ENCODE measurements at places on chromosomes 6 and 20.
A peak's percentile ranks its signal among the peaks of the same experiment; 100 is the strongest.

- DNase-seq, result no peak
Measured at GRCh38 chr6:24659561-24659960, 7.1 kb downstream of the TDP2 start.

DNA sequence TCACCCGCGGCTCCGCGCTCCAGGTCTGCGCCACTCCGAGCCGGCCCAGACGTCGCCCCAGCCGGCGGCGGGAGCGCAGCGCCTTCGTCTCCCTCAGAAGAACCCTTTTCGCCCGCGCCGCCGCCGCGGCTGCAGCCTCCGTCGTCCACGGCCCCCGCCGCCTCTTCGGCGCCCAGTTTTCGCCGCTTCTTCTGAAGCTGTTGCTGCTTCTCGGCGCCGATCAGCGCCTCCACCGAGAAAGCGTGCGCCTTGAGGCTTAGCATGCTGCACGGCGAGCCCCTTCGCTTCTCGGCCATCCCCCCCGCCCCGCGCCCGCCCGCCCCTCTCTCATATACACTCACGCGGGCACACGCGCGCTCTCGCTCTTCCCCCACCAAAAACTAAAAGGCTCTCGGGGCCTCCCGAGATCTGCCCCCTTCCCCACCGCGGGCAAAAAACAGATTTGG is 489 bp downstream of the TBX18 start:
- DNase-seq, result no peak

DNA sequence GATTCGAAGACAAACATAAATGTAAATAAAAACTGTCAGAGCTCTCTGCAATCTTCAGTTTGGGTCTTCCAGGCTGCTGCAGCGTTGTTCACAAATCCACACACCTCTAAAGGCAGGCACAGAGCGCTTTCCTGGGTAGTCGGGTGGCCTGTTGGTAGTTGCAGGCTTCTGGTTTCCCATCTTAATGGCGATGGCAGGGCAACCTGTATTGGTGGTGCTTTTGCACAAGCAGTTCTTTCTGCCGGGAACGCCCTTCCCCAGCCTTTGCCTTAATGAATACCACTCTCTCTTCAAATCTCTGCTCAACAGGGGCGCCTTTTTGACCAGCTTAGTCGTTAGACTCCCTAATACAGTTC is 723 bp upstream of the IFT52 start:
- no peak for DNase-seq

DNA sequence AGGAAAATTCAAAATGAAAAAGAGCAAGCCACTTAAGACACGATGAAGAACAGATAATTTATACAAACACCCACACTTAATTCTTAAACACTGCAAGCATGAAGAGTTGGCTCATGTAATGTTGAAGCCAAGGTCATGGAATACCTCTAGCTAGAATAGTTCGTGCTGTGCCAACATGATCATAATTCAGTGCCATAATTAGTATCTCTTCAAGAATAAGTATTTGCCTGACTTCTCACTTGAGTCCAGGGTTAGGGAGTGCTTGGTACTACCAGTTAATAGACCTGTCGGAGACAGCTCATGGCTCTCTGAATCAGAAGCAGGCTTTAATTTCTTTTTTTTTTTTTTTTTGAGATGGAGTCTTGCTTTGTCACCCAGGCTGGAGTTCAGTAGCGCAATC is 206.3 kb downstream of the UNC5CL start:
- no peak for DNase-seq

GRCh38 chr6:38169977-38170526 is 350.5 kb downstream of the ZFAND3 start:
- DNase-seq, result peak; percentile 60

DNA sequence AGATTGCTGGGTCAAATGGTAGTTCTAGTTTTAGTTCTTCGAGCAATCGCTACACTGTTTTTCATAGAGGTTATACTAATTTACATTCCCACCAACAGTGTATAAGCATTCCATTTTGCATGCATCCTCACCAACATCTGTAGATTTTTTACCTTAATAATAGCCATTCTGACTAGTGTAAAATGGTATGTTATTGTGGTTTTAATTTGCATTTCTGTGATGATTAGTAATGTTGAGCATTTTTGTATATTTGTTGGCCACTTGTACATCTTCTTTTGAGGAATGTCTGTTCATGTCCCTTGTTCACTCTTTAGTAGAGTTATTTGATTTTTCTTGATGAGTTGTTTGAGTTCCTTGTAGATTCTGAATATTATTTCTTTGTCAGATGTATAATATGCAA is 236.2 kb downstream of the GRM1 start:
- DNase-seq, result no peak

GRCh38 chr6:164142322-164142721 is 727.8 kb downstream of the QKI start:
- DNase-seq, result no peak

DNA sequence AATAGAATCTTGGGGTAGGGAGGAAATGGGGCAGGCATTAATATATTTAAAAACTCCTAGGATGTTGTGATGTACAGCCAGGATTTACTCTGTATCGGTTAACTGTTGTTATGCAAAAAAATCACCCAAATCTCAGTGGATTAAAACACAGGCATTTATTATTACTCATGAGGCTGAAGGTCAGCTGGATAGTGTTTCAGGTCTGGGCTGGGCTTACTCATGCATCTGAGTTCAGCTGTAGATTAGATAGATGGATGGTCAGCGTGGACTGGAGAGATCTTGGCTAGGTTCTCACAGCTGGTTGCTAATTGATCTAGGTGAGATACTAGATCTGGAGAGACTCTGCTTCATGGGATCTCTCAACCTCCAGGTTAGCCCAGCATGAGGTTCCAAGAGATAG is 131.4 kb downstream of the BTBD3 start:
- no peak for DNase-seq

All from NCI-H1092 (cell line).